ENCODE measurements at places on chromosomes 4 and X.

DNA sequence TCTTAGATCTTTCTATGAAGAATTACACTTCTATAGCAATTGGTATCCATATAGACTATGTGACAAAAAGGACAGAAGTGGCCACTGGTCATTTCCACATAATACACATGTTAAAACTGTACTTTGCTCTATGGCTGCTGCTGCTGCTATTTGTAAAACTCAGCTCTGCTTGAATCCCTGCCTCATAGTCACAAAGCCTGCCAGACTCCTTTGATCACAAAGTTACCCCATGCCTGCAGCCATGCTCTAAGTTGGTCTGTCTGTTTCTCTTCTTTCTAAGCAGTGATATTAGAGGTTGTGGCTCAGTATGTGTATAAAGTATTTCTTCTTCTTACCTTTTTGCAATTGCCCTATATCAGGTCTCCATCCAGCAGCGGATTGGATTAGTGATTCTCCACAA is 210.9 kb downstream of the GRID2 start:
- DNase-seq, result no peak

DNA sequence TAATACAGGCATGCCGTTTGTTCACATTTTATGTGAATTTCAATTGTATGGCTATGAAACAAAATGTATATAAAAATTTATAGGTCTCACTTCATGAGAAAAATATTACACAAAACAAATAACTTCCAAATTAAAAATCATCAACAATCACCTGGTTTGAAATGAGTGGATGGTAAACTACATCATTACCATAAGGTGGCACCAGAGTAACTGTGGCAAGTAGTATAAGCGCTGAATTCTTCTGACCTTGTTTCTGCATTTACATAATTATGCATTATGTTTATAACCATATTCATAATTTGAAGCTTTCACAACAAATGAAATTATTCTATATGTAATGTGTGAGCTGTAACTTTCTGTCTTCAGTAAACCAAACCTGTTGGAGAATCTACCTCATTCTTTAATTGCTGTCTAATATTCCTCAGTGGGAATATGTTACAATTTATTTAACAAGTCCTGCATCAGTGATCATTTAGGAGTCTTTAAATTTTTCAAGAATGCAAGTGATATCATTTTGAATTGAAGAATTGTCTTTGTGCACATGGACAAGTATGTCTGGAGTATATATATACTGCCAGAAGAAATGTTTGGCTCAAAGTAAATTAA is 55.2 kb downstream of the MMRN1 start:
- DNase-seq, result no peak

- no peak for DNase-seq
Measured at GRCh38 chrX:103941201-103941975, 21.0 kb upstream of the TMSB15B start.

- DNase-seq, result no peak
Measured at GRCh38 chrX:154349359-154349935, 25.0 kb downstream of the FLNA start.

- DNase-seq, result no peak
Measured at GRCh38 chrX:126394681-126395080, 157.9 kb downstream of the DCAF12L1 start.

- DNase-seq, result no peak
Measured at GRCh38 chr4:3679851-3680311, 86.3 kb upstream of the ADRA2C start.

DNA sequence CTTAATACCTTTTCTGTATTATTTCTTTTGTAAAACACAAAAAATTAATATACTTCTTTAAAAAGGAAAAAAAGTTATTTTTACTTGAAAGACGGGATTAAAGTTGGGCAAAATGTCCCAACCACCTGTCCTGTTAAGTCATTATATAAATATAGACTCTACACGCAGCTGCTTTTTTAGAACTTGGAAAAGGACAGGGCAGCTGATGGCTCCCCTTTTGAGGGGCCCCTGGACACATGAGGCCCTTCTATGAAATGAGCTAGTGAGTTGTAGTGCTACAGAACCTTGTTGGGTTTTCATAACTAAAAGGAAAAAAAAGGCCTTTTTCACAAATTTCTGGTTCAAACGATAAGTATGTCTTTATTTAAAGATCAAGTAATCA is 600 bp upstream of the BEX2 start:
- DNase-seq, result no peak

DNA sequence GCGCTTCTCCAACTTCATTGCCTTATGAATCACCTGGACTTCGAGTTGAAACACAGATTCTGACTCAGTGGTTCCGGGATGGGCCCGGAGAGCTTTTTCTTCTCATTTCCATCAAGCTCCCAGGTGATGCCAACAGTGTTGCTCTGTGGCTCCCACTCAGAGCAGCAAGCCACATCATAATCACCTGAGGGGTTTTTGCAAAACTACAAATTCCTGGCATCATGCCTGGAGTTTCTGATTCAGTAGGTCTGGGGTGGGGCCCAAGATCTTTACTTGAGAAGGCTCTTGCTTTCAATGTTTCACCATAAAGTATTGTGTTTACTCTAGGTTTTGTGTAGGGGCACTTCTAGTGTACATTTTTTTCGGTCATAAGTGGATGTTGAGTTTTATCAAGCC is 7.0 kb downstream of the MTM1 start:
- no peak for DNase-seq

GRCh38 chrX:110407910-110408545 is 49.4 kb downstream of the RTL9 start:
- no peak for DNase-seq

GRCh38 chr4:87152310-87153041 is 67.9 kb downstream of the KLHL8 start:
- no peak for DNase-seq
